ENCODE measurements at places on chromosomes 13 and 19.

DNA sequence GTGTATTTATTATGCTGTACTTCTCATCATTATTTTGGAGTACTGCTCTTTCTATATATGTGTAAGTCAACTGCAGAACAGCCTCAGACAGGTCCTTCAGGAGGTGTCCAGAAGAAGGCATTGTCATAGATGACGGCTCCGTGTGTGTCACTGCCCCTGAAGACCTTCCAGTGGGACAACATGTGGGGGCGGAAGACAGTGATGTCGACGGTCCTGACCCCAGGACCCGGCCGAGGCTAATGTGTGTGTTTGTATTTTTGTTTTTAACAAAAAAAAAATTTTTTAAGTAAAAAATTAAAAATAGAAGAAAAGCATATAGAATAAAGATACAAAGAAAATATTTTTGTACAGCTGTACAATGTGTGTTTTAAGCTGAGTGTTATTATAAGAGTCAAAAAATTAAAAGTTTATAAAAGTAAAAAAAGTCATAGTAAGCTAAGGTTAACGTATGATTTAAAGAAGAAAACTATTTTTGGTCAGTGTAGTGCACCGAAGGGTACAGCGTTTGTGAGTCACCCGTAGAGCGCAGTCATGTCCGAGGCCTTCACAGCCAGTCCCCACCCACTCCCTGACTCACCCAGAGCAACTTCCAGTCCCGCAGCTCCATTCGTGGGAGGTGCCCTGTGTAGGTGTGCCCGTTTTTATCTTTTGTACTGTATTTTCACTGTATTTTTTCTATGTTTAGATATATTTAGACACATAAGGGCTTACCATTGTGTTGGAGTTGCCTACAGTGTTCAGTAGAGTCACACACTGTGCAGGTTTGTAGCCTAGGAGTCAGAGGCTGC lies 42.2 kb upstream of the SPACA7 start:
- DNase-seq = no peak

- DNase-seq = no peak
Observed at GRCh38 chr19:49544154-49544553, 16.4 kb downstream of the RCN3 start.

GRCh38 chr13:27266917-27267316 lies 3.7 kb upstream of the RASL11A start:
- DNase-seq = no peak

GRCh38 chr13:67184247-67184646 lies 45.9 kb downstream of the PCDH9 start:
- no peak for DNase-seq

DNA sequence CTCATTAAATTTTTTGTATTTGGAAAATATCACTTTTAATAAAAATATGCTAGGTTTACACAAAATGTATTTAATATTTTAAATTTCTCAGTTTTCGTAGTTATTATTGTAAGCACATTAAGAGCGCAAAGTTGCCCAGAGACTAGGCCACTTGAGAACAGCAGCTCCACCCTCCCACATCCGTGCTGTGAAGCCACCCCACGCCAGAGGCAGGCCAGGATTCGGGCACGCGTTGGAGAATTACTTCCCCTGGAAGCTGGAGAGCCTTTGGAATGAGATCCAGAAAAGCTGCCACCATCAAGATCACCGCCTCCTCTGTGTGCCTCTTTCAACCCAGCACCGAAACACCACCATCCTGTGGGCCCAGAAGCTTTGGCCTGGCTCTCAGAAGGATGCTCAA lies 41.0 kb upstream of the SPACA7 start:
- no peak for DNase-seq

DNA sequence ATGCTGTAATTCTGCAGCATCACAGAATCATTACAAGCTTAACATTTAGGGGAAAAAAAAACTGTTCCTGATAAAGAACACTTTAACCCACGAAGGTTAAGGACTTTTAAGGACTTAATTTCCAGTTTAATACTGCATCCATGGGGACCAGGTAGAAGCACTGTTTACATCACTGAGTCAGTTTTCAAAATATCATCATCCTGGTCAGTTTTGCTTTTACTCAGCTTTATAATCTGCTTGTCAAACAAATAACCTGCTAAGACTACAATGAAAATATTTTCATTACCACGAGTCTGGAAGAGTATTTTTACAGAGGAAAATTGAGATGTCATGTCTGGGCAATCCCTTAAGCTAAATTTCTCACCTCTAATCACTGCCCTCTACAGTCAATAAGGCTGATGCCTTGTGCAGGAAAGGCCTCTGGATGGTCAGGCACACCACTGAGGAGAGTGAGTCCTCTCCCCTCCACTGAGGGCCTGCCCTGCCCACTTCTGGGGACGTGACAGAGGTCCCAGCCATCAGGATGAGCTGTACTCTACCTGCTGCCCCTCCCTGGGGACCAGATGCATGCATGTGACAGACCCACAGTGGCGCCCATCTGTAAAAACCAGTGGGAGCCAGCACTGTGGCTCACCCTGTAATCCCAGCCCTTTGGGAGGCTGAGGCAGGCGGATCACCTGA lies 31.0 kb downstream of the FOXO1 start:
- no peak for DNase-seq

DNA sequence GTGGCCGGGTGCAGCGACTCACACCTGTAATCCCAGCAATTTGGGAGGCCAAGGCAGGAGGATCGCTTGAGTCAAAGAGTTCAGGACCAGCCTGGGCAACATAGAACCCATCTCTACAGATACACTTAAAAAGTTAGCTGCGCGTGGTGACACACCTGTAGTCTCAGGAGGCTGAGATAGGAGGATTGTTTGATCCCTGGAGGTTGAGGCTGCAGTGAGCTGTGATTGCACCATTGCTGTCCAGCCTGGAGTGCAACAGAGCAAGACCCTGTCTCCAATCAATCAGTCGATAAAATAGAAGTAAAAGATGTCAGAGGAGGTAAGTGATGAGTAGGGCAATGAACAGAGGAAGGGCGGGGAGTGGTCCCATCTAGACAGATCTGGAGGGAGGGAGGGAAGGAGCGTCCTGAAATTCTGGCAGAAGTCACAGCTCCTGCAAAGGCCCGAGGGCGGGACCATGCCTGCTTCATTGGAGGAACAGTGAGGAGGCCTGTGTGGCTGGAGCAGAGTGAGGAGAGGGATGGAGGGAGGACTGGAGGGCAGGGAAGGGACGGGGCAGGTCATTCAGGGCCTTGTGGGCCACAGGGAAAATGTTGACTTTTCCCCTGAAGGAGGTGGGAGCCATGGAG lies 9.7 kb downstream of the SMIM24 start:
- DNase-seq = no peak

DNA sequence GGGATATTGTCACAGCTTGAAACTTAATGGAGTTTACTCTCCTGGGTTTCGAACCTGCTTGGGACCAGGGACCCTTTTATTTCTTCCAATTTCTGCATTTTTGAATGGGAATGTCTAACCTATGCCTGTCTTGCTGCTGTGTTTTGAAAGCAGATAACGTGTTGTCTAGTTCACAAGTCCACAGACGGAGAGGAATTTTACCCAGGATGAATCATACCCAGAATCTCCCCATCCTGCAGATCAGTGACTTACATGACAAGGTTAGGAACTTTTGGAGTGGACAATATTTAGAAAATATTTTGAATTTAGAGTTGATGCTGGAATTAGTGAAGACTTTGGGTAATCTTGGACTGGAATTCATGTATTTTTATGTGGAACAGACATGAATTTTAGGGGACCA lies 68.6 kb upstream of the RFXAP start:
- DNase-seq = no peak

GRCh38 chr19:46218160-46218559 lies 11.4 kb upstream of the IGFL1 start:
- DNase-seq = no peak

DNA sequence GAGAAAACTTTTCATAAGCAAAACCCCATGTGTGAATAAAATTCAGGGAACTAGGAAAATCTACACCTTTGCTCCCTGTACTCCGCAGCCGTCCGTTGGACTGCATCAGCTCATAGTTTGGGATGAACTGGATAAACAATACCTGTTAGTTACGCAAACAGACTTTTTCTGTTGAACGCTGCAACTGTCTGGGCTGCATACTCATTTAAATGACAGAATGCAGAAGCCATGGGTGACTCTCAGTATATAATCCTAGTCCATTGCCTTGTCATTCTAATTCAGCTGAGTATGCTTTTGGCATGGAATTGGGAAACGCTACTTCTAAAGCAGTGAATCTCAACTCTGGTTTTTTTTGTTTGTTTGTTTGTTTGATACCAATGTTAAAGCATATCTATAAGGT lies 151.6 kb downstream of the SLITRK1 start:
- DNase-seq = no peak

DNA sequence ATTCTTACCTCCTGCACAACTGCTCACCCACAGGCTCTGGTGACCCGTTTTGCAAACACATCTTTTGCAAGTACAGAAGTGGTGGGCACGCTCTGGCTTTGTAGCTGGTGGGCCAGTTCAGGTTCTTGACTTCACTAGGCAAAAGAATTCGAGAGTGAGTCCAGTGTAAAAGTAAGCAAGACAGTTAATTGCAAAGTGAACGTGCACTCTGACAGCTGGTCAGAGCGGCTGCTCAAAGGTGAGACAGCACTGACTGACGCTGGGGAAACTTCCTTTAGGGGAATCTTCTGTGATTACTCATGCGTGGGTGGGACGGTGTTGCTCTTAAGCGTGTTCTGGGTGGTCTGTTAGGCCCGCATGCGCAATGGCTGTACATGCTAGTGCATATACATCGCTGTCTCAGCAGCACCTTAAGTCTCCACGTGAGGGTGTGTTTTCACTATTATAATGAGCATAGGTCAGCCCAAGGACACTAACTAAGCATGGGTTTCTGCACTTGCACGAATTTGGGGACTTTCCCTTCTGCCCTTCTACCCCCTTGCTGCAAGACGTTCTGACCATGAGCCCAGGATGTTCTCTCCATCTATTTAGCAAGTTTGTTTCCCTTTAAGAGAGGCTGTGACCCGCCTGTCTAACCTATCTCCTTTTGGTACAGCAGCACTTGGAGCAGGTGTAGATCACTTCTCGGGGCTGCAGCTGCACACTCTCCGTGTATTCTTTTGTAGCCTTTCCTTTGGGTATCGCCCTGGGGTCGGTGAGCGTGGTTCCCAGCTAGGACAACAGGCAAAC lies 30.2 kb upstream of the CD33 start:
- no peak for DNase-seq

- no peak for DNase-seq
Observed at GRCh38 chr13:108558489-108558888, 70.9 kb upstream of the MYO16 start.

DNA sequence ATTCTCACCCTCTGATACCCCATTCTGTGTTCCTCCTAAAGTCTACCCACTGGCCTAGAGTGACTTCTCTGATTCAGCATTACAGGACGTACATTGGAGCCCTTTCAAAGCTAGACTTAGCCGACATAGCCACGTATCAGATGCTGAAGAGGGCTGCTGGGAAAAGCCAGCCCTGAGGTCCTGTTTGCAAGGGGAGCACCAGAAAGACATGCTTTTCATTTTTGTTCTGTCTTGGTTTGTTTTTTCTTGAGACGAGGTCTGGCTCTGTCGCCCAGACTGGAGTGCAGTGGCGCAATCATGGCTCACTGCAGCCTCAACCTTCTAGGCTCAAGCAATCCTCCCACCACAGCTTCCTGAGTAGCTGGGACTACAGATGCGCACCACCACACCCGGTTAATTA lies 6.3 kb upstream of the ZSWIM4 start:
- DNase-seq = peak; percentile 76

- DNase-seq = no peak
Observed at GRCh38 chr19:18435178-18435841, 2.6 kb downstream of the ISYNA1 start.

GRCh38 chr19:18417250-18418028 lies 1.8 kb upstream of the SSBP4 start:
- DNase-seq = no peak

GRCh38 chr13:73129023-73129422 lies 70.2 kb downstream of the KLF5 start:
- no peak for DNase-seq

DNA sequence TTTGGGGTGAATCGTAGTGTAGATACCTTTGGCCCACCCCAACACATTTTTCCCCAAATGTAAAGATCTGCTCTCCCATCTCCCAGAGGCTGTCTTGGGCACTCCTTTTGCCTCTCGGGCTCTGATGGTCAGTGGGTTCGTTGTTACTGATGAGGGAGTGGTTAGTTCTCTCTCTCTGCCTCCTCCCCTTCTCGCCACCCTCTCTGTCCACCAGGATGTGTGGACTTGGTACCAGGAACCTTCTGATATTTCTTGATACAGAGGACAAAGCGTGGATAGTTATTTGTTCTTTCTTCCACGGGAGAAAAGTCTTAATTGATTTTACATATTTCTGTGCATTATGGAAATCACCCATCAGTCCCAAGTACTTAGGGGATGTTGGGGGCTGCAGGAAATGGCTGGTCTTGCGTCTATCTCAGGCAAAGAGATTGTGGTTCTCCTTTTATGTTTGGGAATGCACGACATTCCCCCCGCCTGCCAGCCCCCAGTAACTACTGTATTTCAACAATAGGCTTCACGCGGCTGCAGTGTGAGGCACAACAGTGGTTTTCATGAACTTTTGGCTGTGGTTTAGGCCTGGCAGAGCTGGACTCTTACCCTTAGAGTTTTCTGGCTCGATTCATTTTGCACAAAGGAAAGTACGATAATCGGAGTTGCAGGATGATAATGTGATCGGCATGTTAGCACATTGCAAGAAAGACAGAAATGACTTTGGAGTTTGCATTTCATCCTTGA lies 79.0 kb upstream of the ZNF536 start:
- no peak for DNase-seq

- peak; percentile 24 for DNase-seq
Observed at GRCh38 chr13:66665991-66666390, 564.1 kb downstream of the PCDH9 start.

GRCh38 chr13:28723806-28724205 lies 5.0 kb upstream of the SLC46A3 start:
- no peak for DNase-seq

DNA sequence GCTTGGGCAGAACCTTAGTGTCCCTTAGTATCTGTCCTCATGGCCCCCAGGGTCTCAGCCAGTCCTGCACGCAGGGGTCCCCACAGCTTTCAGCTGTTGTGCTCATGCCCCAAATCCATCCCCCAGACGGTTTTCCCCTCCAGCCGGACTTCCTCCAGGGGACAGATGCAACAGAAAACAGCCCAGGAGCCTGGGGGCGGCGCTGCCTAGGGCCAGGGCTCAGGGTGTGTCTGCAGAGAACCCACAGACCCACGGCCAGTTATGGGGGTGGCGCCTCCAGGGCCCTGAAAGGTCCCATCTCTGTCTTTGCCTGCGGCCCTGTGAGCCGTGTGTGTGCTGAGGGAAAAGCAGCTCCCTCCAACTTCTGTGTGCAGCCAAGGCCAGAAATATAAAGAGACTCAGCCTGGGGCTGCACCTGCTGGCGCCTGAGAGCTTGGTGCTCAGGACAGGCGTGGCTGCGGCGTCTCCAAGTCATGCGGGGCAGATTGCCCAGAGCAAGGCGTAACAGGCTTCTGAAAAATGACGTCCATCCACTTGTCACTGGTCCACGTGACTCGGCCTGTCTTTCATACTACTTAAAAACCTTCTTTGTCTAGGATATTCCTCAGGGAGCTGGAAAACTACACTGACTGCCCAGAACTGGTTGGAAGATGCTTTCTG lies 22.1 kb upstream of the F7 start:
- DNase-seq = no peak

- DNase-seq = no peak
Observed at GRCh38 chr19:11361037-11361770, 6.0 kb downstream of the PLPPR2 start.

GRCh38 chr13:109610517-109610916 lies 175.9 kb downstream of the IRS2 start:
- DNase-seq = no peak

- DNase-seq = no peak
Observed at GRCh38 chr13:71912524-71912923, 45.5 kb upstream of the DACH1 start.

GRCh38 chr13:38965281-38965680 lies 25.4 kb downstream of the STOML3 start:
- no peak for DNase-seq

All from BJ (cell line).